GM12892 (cell line): ENCODE measurements at places on chromosomes 11 and 22.
A peak's percentile ranks its signal among the peaks of the same experiment; 100 is the strongest.

- no peak for DNase-seq
Measured at GRCh38 chr11:24664399-24664798, 167.5 kb downstream of the LUZP2 start.

DNA sequence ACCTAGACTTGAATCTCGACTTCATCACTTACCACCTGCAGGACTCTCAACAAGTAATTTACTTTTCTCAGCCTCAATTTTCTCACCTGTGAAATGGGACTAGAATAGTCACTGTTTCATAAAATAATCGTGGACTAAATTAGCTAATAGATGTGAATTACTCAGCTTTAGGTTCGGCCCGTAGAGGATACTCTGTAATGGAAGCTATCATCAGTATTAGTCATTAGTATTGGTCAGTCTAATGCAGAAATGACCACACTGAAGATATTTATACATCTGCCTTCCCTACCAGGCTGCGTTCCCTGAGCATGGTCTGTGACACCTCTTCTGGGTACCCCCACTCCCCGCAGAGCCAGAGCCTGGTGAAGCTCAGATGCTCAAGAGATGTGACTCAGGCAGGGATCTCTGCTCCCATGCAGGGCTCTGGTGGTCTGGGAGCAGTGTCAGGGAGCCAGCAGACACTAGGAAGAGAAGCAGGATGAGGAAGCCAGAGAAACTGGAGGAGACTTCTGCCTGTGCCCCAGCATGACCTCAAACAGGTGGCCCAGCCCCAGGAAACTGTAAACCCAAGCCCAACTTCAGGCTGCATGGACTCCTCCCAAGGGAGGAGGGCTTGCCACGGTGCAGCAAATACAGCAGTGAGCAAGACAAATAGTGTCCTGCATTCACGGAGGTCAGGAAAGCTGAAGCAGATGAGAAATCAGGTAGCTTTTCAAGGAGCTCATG lies 88.0 kb upstream of the E2F8 start:
- no peak for DNase-seq

GRCh38 chr11:34366522-34366921 lies 8.7 kb upstream of the ABTB2 start:
- no peak for DNase-seq

- no peak for DNase-seq
Measured at GRCh38 chr22:43272301-43272700, 70.9 kb downstream of the SCUBE1 start.

GRCh38 chr11:30724274-30724673 lies 138.1 kb upstream of the MPPED2 start:
- DNase-seq = no peak

- DNase-seq = peak; percentile 63
Measured at GRCh38 chr22:50542416-50542927, 3.2 kb upstream of the KLHDC7B start.

DNA sequence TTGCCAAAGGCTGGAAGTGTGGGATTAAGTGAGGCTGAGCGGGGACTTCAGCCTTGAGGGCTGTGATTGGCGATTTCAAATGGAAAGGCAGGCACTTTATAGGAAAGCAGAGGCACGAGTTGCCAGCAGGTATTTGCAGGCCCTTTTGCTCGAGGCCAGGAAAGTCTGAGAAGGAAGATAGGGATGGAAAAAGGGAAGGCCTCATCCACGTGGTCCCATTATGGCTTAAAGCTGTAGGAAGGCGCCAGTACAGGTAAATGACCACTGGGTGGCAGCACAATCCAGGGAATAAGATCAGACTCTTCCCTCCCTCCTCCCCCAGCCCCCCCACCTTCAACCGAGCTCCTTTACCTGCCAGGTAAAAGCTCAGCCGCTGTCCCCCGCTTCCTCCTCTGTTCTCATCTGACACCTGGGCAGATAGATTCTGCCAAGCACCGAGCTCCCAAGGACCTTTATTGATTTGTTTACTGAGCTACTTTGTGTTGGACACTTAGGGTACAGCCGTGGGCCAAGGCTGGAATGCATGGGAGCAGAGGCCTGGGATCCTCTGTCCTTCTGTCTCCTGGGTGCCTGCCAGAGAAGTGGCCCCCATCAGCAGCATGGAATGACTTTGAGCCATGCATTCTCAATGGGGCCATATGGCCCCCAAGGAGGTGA lies 7.5 kb downstream of the P2RX3 start:
- DNase-seq = peak; percentile 59

GRCh38 chr22:43092085-43092484 lies 2.9 kb upstream of the TTLL1 start:
- no peak for DNase-seq

DNA sequence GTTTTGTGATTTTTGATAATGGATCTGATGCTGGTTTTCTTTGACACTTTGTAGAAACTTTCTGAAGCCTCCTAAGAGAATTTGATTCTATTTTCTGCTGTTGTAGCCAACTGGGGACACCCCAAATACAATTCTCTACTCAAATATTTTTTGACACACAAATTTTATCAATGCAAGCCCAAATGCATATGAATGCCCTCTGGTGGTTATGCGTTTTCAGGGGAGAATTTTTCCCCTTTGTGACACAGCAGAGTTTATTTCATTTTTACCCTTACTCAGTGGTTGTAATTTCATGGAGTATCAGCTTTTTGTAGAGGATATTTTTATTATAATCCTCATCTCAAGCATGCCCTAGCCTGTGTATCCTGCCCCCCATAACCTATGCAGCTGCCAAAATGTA lies 44.7 kb upstream of the MTMR2 start:
- no peak for DNase-seq

GRCh38 chr11:111735262-111736116 lies 30.7 kb downstream of the PPP2R1B start:
- DNase-seq = no peak

DNA sequence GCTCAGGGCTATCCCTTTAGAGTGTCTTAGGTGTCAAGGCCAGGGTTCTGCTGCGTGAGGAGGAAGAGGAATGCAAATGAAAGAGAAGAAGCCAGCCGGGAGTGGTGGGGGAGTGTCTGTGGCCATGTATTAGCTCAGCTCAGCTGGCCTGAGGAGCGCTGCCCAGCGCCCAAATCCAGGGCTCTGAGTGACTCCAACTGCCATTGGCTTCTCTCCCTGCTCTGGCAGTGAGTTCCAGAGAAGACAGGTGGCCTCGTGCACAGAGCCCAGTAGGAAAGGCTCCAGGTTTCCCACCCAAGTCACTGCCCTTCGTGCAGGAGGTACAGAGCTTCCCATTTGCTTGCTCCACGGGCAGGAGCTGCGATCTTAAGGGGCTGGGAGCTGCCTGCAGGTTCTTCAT lies 302.0 kb downstream of the KIRREL3 start:
- DNase-seq = no peak

- peak; percentile 96 for DNase-seq
Measured at GRCh38 chr11:65546217-65546958, 11.8 kb downstream of the LTBP3 start.

- no peak for DNase-seq
Measured at GRCh38 chr11:72738199-72739141, 13.7 kb downstream of the ARAP1 start.

- DNase-seq = no peak
Measured at GRCh38 chr11:50080256-50080655, 47.6 kb downstream of the OR4C45 start.

GRCh38 chr11:75047191-75047590 lies 49.5 kb downstream of the OR2AT4 start:
- DNase-seq = no peak

- peak; percentile 52 for DNase-seq
Measured at GRCh38 chr11:128624269-128625175, 37.2 kb upstream of the ETS1 start.

- no peak for DNase-seq
Measured at GRCh38 chr11:127919206-127920000, 668.0 kb downstream of the ETS1 start.
